Right ventricle myocardium superior (tissue), 1 donor: ENCODE measurements at places on chromosomes 4 and X.

DNA sequence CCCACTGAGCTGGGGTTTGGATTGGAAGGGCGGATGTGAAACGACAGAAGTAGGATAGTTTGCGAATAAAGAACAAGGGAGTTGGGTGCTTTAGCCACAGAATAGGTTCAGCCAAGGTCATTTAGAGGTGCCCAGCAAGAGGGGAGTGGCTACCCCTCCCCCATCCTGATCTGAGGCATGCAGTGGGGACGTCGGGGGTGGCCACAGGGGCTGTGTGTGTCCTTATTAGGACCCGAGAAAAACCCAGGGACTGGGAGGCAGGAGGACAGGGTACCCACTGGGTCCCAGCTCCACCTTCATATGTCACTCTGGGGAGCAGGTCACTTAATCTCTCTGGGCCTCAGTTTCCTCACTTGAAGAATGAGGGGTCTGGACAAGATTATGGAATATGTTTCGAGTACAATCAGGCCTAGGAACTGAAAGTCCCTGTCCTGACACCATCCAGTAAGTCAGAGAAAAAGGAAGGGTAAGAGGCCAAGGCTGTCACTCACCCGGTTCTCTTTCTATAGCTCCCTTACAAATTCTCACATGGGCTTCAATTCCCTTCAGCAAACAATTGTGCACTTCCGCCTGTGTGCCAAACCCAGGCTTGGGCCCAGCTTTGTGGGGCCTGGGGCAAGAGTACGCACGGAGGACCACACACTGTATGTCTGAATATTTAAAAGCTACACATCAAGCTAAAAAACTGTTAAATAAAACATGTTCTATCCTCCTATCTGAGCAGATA is 4.2 kb upstream of the NYX start:
- no peak for DNase-seq

- DNase-seq, result no peak
Observed at GRCh38 chr4:32117693-32118092, 1397.5 kb downstream of the PCDH7 start.

GRCh38 chr4:174147863-174148262 is 135.6 kb downstream of the FBXO8 start:
- no peak for DNase-seq

DNA sequence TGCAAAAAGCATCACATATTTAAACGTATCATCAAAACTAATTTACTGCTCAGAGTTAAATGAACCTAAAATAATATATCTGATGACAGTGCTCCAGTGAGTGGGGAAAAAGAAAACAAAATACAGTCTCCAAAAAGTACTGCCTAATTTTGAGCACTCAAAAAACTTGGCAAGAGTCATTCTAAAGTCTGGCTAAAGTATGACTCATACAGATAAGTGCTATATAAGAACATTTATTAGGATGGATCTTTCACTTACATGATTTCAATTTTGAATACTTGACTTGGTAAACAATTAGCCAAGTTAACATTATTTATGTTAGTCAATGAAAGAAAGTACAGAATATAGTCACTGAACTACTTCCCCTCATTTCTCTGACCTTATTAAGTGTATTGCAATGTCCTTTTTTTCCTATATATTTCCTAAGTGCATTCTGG is 27.2 kb downstream of the FBXO8 start:
- no peak for DNase-seq

DNA sequence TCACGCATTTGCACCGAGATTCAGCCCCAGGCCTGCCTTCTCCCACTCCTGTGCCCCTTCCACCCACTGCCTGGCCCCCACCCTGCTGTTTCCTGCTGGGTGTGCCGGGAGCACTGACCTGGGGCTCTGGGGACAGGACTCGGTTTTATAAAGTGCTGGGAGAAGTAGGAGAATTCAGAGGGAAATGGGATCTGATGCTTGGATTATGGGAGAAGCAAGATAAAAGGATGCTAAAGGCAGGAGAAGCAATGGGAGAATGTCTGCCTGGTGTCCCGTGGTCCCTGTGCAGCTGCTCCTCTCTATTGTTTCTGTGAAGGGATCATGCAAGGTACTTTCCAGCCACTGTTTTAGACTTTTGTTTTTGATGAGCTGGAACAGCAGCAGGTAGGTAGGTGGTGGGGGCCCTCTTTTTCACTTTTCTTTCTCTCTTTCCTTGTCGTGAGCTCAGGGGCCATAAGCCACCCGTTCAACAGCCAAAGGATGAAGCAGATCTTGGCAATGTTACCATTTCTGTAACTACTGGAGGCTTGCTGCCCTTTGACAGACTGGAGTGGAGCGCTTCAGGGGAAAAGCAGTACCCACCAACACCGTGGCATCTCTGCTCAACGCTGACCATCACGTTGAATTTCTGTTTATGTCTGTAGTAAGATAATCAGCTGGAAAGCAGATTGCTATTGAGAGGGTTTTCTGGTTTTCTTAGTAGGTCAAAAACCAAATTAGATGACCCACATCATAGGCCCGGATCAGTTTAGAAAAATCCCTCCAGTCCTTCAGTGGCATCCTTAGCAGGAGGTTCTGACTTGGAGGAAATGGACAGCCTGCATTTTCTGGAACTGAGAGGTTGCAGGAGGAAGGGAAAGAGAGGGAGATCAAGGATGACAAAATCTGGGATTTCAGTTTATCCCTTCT is 63.8 kb upstream of the ENPP6 start:
- no peak for DNase-seq

DNA sequence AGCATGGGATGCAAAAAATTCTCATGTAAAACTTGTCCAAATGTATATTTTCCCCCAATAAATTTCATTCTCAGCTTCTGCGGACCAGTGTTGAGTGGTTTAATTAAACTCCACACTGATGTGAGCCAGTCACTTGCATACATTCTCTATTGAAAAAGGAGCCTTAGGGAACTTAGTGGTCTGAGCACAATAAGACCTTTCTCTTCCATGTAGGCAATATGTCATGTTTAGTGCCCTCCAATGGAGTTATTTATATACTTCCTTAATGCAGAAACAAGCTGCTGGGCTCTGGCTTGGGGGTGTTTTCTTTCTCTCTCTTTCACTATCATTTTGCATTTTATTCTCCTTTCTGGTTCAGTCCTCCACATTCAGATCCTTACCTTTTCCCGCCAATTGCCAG is 196.9 kb downstream of the ANAPC10 start:
- no peak for DNase-seq

DNA sequence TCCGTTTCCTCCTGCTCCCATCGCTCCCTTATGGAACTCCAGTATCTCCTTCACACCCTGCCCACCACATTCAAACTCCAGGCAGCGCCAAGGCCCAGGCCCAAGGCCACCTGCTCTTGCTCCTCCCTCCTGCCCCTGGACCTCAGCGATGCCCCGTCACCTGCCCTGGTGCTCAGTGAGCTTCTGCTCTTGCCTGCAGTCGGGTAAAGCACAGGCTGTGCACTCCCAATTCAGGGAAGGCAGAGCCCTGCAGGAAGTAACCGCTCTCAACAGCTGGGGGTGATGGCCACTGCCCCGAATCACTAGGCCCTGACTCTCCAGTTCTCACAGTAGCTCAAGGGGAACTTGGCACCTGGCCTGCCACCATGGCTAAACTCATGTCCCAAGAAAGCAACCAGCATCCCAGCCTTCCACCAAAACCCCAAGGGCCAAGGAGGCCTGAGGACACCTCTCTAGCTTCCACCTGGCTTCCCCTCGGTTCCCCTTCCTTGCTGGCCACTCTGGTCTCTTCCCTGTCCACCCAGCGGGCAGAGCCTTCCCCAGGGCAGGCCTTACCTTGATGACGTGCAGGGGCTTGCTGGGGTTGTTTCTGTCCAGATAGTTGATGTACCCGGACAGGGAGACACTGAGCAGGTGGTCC is 29.3 kb downstream of the WDR1 start:
- peak; percentile 31 for DNase-seq

DNA sequence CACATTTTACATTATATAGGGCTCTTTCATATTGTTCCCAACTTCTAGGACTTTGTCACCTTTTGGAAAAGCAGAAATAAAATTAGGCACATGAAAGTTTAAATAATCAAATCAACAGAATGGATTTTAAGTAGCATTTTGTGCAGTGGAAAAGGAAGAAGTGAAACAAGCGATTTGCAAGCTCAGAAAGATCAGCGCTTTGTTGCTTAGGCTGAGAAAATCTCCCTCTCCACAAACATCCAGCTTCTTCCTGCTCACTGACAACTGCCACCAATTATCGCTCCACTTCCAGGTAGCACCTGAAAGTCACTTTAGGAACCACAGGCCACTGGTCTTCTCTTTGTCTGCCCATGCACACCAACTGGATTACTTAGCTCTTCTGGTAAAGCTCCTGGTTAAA is 2.0 kb upstream of the PDK3 start:
- no peak for DNase-seq

DNA sequence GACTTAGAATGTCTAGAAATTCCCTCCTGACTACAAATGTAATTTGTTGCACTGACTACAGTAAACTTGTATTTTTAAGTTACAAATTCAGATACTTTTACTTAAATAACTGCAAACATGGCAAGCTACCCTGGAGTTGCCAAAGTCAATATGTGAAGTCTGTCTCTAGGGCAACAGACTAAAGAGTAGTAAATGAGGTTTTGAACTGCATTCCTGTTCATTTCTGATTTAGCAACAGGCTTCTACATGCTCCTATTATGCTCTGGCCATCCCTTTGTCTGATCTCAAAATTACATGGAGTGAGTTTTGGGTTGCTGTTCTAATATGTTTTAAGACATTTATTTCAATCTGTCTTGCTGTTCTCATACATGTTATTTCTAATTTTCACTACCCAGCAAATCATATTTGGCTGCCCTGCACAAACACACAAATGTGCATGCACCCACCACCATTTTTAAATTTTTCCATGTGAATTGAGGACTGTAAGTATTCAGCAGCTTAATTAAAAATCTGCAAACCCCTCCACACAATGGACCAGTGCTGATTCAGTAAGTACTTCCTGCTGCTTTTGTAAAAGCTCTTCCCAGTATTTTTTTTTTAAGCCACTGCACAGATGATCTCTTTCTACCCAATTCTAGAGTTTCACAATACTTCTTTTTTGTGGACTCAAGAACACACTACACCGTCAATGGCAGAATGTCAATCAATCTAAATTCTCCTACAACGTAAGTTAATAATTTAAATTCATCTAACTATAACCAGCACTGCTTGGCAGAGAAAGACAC is 26.7 kb downstream of the SH3RF1 start:
- no peak for DNase-seq

DNA sequence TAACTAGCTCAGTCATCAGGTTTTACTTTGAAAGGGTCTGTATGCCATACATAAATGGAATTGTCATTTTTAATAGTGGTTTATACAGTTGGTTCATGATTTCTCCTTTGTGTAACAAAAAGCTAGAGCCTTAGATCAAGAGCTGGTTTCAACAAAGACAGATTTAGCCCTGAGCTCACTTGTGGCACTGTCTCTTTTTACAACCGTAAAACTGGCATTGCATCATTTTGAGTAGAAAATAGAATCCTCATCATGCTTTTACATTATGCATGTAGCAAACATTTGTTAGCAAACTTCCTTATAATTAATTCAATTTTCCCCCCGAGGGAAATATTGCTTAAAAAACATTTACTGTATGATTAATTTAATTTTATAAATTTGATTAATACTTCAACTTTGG is 1871.5 kb downstream of the ARAP2 start:
- no peak for DNase-seq

DNA sequence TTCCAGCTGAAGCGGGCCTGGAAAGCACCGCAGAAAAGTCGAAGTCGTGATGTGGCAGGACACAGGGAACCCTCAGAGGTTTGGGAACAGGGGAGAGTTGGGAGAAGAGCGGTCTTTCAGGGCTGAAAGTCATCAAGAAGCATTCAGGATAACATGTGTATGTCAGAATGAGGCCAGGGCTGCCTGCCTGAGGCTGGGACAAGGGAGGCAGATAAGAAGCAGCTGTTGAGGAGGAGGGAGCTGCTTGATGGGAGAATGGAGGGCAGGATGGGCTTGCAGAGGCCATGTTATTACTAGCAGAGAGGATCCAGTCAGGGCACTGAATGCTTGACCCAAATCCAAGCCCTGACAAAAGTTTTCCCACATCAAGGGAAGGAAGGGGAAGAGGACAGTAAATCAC is 132.0 kb downstream of the ATG4A start:
- DNase-seq, result no peak

DNA sequence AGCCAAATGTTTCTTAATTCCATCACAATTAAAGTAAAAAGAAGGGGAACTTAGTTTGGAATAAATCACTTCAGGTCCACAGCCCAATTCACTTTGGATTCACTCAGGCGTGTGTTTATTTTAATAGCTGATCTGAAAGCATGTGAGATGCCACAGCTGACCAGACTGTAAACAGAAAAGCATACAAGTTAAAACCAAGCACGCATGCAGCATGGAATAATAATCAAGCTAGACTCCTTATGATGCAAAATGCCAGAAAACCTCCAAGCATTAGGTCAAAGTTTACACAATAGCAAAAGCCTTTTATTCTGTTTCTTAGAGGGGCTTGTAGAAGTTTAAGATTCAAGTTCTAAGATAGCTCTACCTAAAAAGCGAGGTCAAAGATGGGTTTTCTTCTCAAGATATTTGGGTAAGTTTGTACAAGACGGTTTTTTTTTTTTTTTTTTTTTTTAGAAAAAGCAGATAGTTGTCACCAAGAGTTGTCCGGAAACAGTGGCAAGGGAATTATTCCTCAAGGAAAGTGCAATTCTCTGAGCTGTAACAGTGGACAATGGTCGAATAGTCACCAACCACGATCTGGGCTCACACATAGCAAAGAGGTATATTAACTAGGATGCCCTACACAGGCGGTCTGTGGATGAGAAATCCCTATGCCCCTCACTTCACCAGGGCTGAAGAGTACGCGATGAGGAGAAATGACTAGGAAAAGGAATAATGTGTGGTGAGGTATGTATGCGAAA is 763 bp upstream of the PRRG1 start:
- DNase-seq, result no peak

DNA sequence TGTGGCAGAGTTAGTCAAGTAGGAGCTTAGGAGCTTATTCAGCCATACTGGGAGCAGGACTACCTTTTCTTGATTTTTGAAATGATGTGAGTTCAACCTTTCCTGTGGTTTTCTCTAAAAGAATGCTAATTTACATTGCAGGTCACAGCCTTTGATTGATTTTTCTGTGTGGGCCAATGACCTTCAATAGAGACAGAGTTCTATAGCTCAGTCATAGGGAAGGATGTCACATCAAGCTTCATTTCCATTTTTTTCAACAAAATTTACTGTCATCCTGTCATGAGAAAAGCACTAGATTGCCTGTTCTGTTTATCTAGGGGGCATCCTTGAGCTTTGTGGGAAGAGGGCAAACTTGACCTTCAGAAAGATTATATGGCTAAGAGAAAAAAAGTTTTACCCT is 448.7 kb downstream of the MID1IP1 start:
- DNase-seq, result no peak

DNA sequence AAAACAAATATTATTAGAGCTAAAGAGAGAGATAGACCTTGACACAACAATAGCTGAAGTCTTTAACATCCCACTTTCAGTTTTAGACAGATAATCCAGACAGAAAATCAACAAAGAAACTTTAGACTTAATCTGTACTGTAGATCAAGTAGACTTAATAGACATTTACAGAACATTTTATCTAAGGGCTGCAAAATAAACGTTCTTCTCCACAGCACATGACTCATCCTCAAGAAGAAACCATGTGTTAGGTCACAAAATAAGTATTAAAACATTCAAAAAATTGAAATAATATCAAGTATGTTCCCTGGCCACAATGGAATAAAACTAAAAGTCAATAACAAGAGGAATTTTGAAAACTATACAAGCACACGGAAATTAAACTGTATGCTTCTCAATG is 1510.3 kb upstream of the PCDH10 start:
- no peak for DNase-seq

- no peak for DNase-seq
Observed at GRCh38 chrX:68299898-68300297, 133.4 kb downstream of the OPHN1 start.
